ENCODE measurements at places on chromosomes 12 and 14.
A peak's percentile ranks its signal among the peaks of the same experiment; 100 is the strongest.

DNA sequence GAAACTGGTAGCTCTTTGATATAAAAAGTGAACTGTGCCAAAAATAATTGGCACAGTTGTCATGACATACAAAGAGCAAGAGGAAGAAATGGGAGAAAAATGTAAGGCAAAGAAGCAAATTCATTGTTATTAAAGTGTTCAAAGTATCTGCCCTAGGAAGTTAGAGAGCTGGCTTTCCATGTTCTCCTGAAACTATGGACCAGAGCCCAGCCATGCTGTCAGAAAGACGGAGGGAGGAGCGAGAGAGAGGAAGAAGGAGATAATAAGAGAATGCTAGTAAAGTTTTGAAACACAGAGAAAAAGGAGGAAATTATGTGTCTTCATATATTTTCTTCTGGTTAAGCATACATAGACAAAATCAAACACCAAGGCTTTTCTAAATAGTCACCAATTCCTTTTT, 78.1 kb upstream of the PELI2 start:
- DNase-seq = no peak

DNA sequence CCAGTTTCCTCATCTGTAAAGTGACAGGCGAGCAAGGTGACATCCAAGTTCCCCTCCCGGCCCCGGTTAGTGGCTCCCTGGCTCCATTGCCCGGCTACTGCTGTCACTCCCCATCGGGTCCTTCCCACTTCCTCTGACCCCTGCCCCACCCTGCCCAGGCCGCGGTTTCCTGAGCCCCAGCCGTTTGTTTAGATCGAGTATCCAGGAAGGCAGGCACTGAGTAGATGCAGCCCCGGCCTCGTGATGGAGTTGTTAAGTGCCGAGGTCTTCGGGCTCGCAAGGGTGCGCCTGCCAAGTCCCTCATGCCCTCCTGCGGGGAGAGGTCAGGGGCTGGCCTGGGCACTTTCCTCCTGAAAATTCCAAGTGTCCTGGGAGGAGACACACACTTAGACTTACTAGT, 55.4 kb downstream of the TEAD4 start:
- no peak for DNase-seq

DNA sequence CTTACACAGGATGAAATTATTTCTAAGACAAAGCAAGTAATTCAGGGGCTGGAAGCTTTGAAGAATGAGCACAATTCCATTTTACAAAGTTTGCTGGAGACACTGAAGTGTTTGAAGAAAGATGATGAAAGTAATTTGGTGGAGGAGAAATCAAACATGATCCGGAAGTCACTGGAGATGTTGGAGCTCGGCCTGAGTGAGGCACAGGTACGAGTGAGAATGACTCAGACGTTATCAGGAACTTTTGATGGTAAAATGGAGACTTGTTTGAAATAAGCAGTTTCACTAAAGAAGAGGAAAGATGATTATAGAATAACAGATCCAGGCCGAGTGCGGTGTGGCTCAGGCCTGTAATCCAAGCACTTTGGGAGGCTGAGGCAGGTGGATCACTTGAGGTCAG, 25.6 kb downstream of the KLC1 start:
- DNase-seq = no peak

DNA sequence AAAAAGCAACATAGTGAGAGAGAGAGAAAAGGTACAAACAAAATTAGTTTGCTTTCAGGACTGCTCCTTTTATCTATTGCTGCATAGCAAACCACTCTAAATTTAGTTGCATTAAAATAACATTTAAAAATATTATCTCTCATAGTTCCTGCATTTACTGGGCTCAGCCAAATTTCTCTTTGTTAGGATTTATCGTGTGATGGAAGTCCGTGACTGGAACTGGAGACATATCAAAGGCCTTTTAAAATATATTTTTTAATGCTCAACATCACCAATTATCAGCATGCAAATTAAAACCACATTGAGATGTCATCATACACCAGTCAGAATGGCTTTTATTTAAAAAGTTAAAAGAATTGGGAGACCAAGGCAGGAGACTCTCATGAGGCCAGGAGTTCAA, 107.6 kb upstream of the SYT1 start:
- DNase-seq = no peak

DNA sequence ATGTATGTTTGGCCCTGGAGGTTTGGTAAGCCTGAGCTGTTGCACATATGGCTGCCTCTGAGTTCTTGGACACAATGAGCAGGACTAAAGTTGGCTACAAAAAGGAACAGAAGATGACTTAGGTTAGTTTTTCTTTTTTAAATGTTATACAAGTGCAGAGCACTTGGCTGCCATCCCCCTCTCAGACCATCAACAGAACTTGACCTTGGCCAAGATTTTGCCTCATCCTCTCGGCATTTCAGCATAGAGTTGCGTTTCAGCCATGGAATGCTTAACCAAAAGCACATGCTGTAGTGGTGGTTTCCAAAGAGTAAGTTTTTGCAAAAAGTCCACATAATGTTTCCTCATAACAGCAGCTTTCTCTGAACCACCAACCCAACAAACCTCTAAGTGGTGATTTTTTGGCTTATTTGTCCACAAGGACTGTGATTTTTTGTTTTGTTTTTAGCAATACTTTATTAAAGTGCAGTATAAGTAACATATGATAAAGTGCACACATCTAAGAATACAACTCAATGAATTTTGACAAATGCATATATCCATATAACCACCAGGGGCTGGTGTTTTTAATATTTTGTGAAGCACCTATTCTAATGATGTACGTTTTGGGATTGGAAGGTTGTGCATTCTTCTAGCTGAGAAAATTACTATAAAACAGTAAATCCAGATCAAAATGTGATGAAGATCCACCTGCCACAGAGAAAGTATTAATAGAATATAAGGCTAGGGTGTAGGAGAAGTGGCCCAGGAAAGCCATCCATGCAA, 12.1 kb upstream of the GALNT16 start:
- no peak for DNase-seq

DNA sequence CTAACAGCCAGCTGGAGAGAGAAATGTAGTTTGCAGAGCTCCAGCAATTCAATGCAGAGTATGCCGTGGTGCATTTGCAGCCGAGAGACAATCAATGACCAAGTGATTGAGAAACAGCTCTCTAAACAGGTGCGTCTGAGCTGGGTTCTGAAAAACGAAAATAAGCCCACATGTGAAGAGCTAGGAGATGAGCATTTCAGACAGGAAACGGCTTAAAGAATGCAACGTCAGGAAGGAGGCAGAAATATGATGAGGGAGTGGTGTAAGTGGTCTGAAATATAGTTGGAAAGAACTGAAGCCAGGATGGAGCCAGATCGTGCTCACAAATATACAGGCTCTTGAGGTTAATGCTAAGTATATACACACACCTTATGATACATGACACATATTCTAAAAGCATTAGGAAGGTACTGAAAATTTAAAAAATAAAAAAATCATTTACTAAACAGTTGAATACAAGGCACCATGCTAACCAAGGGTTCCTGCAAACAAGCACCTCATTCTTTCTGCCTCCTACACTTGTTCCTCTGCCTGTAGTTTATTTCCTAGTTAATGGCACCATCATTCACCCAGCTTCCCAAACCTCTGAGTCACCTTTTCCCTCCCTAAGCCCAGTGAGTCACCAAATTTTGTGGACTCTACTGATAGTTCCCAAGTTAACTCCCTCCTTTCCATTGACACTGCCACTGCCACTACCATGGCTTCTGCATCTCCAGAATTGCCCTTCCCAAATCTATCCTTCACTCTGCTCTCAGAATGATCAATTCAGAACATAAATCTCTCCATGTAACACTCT, 2.3 kb upstream of the GARIN2 start:
- peak; percentile 80 for DNase-seq

DNA sequence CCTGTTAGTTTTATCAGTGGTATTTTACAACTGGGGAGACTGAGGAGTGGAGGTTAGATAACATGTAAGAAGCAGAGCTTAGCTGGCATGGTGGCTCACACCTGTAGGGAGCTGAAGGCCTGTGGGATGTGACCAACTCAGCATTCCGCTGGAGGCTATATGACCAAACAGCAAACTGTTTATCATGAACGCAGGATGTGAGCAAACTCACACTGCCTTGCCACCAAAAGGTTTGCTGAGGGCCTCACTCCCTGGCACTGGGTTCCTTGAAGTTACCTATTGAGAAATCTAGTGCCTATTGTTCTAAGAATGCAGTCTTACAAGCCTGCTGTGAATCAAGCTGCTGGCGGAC, 23.4 kb downstream of the JKAMP start:
- DNase-seq = no peak

GRCh38 chr12:18794000-18794399, 56.1 kb downstream of the CAPZA3 start:
- DNase-seq = no peak

GRCh38 chr14:52922059-52922458, 28.8 kb downstream of the FERMT2 start:
- DNase-seq = no peak

GRCh38 chr14:79939235-79939634, 272.1 kb downstream of the DIO2 start:
- DNase-seq = no peak

GRCh38 chr14:31243860-31244259, 36.3 kb upstream of the HECTD1 start:
- no peak for DNase-seq

DNA sequence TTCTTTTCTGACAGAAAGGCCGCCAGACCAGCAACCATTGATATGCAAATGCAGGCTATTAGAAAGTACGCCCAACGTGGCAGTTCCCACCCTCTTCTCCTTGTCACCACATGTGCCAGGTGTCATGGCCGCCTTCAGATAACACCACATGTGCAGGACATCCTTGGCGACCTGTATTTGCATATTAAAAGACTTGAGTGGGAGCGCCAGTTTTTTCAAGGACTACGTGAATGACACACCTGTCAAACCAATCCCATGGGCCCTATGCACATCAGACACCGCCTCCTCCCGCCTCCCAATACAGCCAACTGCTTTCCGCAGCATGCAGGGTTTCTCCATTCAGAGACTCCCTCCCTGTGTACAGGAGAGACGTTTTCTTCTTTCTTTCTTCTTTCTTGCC, 318.6 kb upstream of the FAR2 start:
- no peak for DNase-seq
